ENCODE measurements at places on chromosomes 11 and 22.

- DNase-seq: no peak
Measured at GRCh38 chr11:3867209-3868091, 12.0 kb downstream of the STIM1 start.

- DNase-seq: no peak
Measured at GRCh38 chr11:70935006-70935768, 317.2 kb downstream of the SHANK2 start.

GRCh38 chr11:45791524-45791923, 13.4 kb upstream of the SLC35C1 start:
- DNase-seq: no peak

GRCh38 chr11:64767344-64768299, 7.8 kb upstream of the PYGM start:
- DNase-seq: no peak

GRCh38 chr11:77395460-77396173, 78.3 kb downstream of the PAK1 start:
- no peak for DNase-seq

DNA sequence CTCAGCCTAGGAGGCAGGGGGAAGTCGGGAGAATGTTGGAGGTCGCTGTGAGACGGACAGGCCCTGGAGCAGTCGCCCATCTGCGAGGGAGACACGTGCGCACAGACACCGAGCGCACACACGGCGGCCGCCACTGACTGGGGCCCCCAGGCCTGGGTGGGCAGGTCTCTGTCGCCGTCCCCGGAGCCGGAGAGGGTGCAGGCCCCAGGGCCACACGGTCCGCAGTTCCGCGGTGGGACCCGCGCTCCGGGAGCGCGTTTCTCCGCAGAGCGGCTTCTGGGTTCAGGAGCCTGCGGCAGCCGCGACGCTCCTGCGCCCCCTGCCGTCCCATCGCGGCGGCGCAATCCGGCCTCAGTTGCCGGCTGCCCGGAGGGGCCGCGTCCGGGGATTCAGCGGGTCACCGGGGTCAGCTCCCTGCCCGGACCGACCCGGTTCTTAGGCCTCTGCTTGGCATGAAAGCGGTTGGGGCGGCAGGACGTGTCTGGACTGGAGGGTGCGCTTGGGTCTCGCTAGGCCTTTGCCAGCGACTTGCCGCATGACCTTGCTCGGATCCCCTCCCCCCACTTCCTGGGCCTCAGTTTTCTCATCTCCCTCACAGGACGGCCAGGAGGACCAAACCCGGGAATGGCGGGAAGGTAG, 31.2 kb downstream of the PDE2A start:
- DNase-seq: peak; percentile 15
